Mononuclear cell (primary cell): ENCODE measurements at places on chromosomes 7 and 10. TPM values are rescaled to one million over a fixed set of nuclear protein-coding genes. Genes with fewer than 3 reads are reported as not detected.

CUL2 gene
- total RNA-seq: 28.4 TPM

SYT15 gene
- total RNA-seq: 0.10 TPM

CYP3A4 gene
- total RNA-seq: not detected

MCM10 gene
- total RNA-seq: 0.42 TPM

CALHM2 gene
- 10.3 TPM for total RNA-seq

IDI2 gene
- not detected for total RNA-seq

ATOH7 gene
- not detected for total RNA-seq

NKX2-3 gene
- total RNA-seq: not detected

TEX36 gene
- not detected for total RNA-seq

GHRHR gene
- not detected for total RNA-seq

SCART1 gene
- 1.5 TPM for total RNA-seq

FOXK1 gene
- total RNA-seq: 41.5 TPM

PILRB gene
- total RNA-seq: 26.6 TPM

RSPH10B gene
- 0.10 TPM for total RNA-seq

PGAM1 gene
- total RNA-seq: 155 TPM

MOGAT3 gene
- not detected for total RNA-seq

HTR7 gene
- 2.1 TPM for total RNA-seq

GIMAP6 gene
- total RNA-seq: 26.2 TPM

NPTX2 gene
- 0.42 TPM for total RNA-seq

ERVW-1 gene
- total RNA-seq: not detected

PPP1R9A gene
- 1.6 TPM for total RNA-seq

ABCB4 gene
- 7.2 TPM for total RNA-seq

NCF1 gene
- 23.0 TPM for total RNA-seq

FOXI2 gene
- total RNA-seq: not detected
